ENCODE measurements at places on chromosomes 11 and 22.

DNA sequence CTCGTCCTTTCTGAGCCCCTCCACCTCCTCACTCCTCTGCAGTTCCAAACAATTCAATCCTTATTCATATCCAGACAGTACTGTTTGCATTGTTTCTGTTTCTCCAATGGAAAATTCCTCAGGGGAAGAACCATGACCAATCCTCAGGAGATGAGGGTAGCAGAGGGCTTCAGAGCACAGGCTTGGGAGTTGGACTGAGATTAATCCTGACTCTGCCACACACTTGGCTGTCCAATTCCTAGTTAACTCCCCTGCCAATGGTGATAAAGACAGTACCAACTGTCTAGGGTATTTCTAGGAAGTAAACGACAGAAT lies 58.0 kb downstream of the MICAL3 start:
- DNase-seq = no peak
- no peak overlapping the region for H3K4me3 ChIP-seq
- no peaks in the 10 kb centered on the region for H3K36me3 ChIP-seq
- no peak overlapping the region for H3K27ac ChIP-seq

- H3K36me3 ChIP-seq = no peaks in the 10 kb centered on the region
- H3K27me3 ChIP-seq = no peaks in the 10 kb centered on the region
- H3K4me3 ChIP-seq = no peak overlapping the region
- H3K27ac ChIP-seq = no peak overlapping the region
- no peaks in the 10 kb centered on the region for H3K4me1 ChIP-seq
Observed at GRCh38 chr22:29130476-29130875, 57.6 kb downstream of the KREMEN1 start.

GRCh38 chr22:42873356-42873755 lies 16.3 kb upstream of the ARFGAP3 start:
- H3K27me3 ChIP-seq = no peaks in the 10 kb centered on the region
- H3K4me3 ChIP-seq = no peak overlapping the region
- no peak for DNase-seq
- peaks cover 8% of the 10 kb centered on the region for H3K36me3 ChIP-seq
- no peaks in the 10 kb centered on the region for H3K4me1 ChIP-seq

DNA sequence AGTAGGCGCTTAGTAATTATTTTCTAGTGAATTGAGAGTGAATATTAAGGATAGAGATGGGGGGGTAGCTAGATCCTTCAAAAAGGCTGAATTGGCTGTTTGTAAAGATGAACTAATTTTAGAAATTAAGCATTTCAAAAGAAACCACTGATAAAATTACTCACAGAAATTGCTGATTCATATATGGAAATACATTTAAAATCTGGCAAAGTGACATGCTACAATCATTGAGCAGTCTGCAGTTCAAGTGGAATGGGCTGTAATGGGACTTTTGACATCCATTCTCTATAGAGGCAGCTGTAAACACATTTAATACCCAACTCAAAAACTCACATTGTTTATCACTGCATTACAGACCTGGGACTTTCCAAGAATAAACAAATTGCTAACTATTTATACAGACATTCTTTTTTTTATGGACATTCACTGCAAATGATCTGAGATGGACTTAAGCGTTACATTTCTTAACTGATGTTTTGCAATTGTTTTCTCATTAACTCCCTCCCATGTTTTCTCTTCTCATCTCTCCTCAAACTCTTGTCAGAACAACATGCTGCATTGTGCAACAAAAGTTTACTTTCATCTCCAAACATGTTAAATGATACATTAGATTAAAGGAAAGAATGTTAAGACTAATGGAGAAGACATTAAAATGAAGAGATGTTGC lies 42.1 kb upstream of the MMP7 start:
- peaks cover 19% of the 10 kb centered on the region for H3K4me1 ChIP-seq
- DNase-seq = no peak
- H3K4me3 ChIP-seq = no peak overlapping the region

GRCh38 chr11:27028561-27028965 lies 12.1 kb upstream of the BBOX1 start:
- no peak overlapping the region for H3K27ac ChIP-seq
- DNase-seq = no peak
- no peaks in the 10 kb centered on the region for H3K4me1 ChIP-seq
- H3K27me3 ChIP-seq = no peaks in the 10 kb centered on the region
- H3K36me3 ChIP-seq = no peaks in the 10 kb centered on the region
- H3K4me3 ChIP-seq = no peak overlapping the region

GRCh38 chr22:44406341-44407170 lies 91.5 kb downstream of the RTL6 start:
- no peaks in the 10 kb centered on the region for H3K27me3 ChIP-seq
- no peak overlapping the region for H3K27ac ChIP-seq
- DNase-seq = no peak
- H3K36me3 ChIP-seq = no peaks in the 10 kb centered on the region
- H3K4me1 ChIP-seq = no peaks in the 10 kb centered on the region

GRCh38 chr22:29765905-29766631 lies 739 bp downstream of the ZMAT5 start:
- no peak for DNase-seq
- peaks cover 17% of the 10 kb centered on the region for H3K4me1 ChIP-seq
- peak overlapping the region; percentile 84 for H3K4me3 ChIP-seq
- no peaks in the 10 kb centered on the region for H3K27me3 ChIP-seq

DNA sequence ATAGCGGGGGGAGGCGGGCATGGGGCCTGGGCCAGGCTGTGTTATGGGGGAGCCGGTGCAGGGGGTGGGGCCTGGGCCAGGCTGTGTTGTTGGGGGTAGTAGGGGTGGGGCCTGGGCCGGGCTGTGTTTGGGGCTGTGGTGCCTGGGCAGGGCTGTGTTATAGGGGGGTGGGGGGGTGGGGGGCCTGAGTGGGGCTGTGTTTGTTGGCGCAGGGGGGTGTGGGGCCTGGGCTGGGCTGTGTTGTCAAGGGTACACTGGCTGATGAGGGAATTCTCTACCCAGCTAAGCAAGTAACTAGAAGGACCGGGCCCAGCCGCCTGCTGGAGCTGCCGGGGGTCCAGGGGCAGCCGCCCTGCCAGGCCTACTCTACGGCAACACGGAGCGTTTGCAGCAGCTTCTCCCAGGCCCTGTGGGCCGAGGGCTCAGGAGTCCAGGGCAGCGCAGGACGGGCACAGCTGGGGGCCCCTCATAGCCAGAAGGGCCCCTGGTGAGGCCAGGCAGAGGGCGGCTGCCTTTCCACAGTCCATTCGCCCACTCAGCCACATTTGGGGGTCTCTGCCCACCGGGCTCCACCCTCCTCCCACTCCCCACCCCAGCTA lies 10.1 kb upstream of the PIM3 start:
- H3K36me3 ChIP-seq = no peaks in the 10 kb centered on the region
- H3K4me1 ChIP-seq = peaks cover 17% of the 10 kb centered on the region
- DNase-seq = no peak
- H3K27me3 ChIP-seq = no peaks in the 10 kb centered on the region

- H3K4me1 ChIP-seq = peaks cover 49% of the 10 kb centered on the region
- H3K27me3 ChIP-seq = no peaks in the 10 kb centered on the region
- DNase-seq = no peak
- H3K27ac ChIP-seq = peak overlapping the region; percentile 63
- H3K36me3 ChIP-seq = peaks cover 10% of the 10 kb centered on the region
Observed at GRCh38 chr11:46675288-46675851, 25.0 kb downstream of the ARHGAP1 start.

DNA sequence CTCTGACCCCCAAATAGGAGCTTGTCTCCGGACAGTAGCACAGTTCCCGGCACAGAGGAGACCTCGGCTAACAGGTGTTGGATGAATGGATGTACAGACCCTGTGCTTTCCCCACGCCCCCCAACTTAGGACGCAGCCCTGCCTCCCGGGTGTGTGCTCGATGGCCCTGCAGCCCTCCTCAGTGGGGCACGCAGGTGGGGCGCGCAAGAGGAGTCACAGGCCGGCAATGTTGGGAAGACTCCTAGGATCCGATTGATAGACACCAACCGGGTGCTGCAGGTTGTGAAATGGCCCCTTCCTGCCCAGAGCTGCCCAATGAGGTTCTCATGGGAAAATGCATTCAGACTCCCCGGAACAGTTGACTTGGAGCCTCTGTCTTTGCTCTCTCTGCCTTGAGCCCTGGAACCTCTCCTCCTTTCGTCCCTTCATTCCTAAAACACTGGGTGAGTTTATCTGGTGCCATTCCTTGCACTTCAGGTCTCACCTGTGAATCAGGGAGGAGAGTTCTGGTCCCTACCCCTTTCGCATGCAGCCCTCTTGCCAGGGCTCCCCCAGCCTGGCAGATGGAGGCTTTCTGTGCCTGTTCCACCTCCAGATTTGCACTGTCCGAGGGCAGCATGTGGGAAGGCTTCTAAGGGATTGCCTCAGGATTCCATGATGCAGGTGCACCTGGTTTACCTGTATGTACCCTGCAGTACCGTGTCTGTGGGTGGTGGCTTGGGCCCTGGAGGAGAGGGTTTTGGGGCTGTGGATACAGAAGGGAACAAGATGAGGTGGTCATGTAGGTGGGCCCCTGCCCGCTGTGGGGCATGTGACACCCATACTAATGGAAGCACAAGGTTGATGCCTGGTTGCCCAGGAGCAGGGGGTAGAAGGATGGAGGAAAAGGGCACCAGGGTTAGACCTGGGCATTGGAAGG lies 1.2 kb downstream of the MICALL1 start:
- no peaks in the 10 kb centered on the region for H3K36me3 ChIP-seq
- peak overlapping the region; percentile 72 for H3K27ac ChIP-seq
- DNase-seq = no peak
- H3K27me3 ChIP-seq = no peaks in the 10 kb centered on the region
